Activated CD8-positive, alpha-beta memory T cell treated with anti-CD3 and anti-CD28 coated beads for 48 hours (primary cell): ENCODE measurements at places on chromosomes 2 and 18.

DNA sequence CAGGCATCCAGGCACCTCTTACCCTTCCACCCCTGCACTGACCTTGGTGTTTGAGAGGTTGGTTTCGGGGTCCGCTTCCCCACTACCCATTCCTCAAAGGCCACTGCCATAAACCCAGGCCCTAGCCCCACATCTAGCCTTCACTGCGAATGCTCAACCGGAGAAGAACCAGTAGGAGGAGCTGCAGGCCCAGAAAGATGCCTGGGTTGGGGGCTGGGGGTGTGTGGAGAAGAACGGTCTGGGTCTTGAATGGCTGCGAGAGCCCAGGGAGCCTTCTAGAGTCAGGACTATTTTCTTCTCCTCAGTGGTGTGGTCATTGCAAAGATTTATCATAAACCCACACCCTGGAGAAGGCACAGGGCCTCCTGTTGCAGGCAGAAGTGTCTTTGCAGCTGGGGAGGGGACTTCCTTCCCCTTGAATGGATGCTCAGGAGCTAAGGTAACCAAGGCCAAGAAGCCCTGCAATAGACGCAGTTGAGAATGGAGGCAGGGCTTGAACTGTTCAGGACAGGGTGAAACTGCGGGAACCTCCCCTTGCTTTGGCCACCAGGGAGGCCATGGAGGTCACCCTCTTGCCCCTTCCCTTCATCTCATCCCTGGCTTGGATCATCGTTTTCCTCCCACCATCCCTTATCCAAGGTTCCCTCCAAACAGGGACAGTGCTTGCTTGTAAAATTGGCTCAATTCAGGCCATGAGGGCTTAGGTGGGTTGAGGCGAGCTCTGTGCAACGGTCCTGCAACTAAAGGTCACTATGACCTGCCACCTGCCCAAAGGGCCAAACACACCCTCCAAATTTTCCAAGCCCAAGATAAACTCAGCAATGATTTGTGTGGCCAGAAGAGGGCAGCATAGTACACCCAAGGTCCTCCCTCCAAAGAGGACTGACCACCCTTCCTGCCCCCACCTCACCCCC, 20.9 kb downstream of the THNSL2 start:
- DNase-seq: no peak

DNA sequence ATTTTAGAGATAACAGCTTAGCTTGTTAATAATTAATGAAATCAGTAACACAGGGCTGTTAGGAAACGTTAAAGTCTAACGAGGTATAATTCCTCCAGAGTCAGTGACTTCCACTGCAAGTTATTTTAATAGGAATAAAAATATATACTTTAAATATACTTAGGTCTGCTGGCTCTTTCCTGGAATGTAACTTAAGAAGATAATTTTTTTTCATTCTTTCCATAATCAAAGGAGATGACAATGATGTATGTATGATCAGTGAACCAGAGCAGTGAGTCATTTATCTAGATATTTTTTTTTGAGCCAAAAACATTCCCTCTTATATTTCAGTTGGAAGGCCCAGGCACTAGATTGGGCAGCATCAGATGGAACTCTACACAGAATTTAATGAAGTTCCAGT, 104.2 kb upstream of the LYPD1 start:
- no peak for DNase-seq

- no peak for DNase-seq
Observed at GRCh38 chr2:45697190-45697589, 45.7 kb downstream of the PRKCE start.

DNA sequence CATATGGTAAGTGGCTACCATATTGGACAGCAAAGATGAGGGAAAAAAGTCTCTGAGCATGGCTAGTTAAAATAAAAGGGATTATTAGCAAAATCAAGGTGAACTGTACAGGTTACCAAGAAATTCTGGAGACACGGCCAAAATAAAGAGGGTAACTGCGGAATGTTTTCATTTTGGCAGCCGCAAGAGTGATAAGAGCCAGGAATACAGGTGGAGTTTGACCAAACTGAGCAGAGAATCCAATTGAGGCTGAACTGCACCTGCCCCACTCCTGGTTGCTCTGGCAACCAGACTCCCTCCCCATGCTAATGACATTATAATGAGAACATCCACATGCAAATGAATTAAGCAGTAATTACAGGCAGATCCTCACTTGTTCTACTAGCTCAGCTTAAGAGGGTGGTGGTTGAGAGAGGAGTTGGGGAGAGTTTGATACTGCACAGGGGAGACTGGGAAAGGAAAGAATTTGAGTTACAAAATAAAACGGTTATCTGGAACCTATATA, 18.8 kb upstream of the EPHA4 start:
- no peak for DNase-seq
